ENCODE measurements at places on chromosomes 7 and 10.

GRCh38 chr7:114835303-114835702, 86.6 kb upstream of the MDFIC start:
- no peak overlapping the region for H3K27ac ChIP-seq
- DNase-seq, result no peak
- H3K27me3 ChIP-seq, result no peaks in the 10 kb centered on the region
- H3K4me3 ChIP-seq, result no peak overlapping the region
- H3K4me1 ChIP-seq, result no peaks in the 10 kb centered on the region

GRCh38 chr7:6242561-6242960, 29.9 kb downstream of the CYTH3 start:
- no peak overlapping the region for H3K27ac ChIP-seq
- DNase-seq, result no peak
- H3K27me3 ChIP-seq, result no peaks in the 10 kb centered on the region
- no peak overlapping the region for H3K4me3 ChIP-seq

GRCh38 chr10:76697923-76698322, 939.7 kb downstream of the KCNMA1 start:
- no peaks in the 10 kb centered on the region for H3K36me3 ChIP-seq
- no peak overlapping the region for H3K4me3 ChIP-seq
- H3K27me3 ChIP-seq, result no peaks in the 10 kb centered on the region
- H3K4me1 ChIP-seq, result no peaks in the 10 kb centered on the region
- H3K27ac ChIP-seq, result no peak overlapping the region

DNA sequence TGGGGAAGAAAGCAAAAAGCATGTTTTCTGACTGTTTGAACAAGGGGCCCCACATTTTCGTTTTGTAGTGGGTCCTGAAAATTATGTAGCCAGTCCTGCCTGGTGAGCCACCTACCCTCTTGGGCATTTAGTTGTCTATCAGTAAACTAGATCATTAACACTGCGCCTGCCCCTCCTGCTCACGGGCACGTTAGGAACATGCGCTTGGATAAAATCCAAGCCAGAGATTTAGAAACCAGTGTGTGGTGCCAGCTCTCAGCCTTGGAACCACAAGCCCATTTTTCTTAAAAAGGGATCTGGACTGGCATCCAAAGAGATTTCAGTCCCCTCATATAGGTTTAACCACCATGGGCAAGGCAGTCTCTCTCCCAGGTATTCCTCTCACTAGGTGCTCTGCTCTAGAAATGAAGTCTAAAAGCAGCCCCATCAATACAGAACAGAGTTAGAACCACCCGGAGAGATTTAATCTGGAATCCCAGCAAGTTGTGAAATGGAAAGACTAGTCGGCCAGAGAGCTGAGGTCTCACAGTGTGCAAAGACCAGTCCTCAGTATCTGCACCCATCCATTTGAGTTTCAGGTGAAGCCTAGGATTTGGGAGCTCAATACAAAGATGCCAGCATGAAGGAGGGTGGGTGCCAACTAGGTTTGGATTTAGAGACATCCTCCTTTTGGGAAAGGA, 123.9 kb upstream of the TCF7L2 start:
- no peaks in the 10 kb centered on the region for H3K4me1 ChIP-seq
- no peaks in the 10 kb centered on the region for H3K36me3 ChIP-seq
- no peak overlapping the region for H3K4me3 ChIP-seq
- no peak for DNase-seq
- no peaks in the 10 kb centered on the region for H3K27me3 ChIP-seq
- no peak overlapping the region for H3K27ac ChIP-seq

GRCh38 chr10:100826661-100826982, 81.2 kb downstream of the PAX2 start:
- H3K36me3 ChIP-seq, result no peaks in the 10 kb centered on the region
- no peak overlapping the region for H3K27ac ChIP-seq
- no peak for DNase-seq
- H3K27me3 ChIP-seq, result peaks cover 93% of the 10 kb centered on the region

GRCh38 chr7:94397722-94398121, 3.0 kb downstream of the COL1A2 start:
- no peak for DNase-seq
- H3K36me3 ChIP-seq, result peaks cover 9% of the 10 kb centered on the region
- H3K27me3 ChIP-seq, result no peaks in the 10 kb centered on the region
- H3K4me1 ChIP-seq, result no peaks in the 10 kb centered on the region
- H3K27ac ChIP-seq, result no peak overlapping the region

DNA sequence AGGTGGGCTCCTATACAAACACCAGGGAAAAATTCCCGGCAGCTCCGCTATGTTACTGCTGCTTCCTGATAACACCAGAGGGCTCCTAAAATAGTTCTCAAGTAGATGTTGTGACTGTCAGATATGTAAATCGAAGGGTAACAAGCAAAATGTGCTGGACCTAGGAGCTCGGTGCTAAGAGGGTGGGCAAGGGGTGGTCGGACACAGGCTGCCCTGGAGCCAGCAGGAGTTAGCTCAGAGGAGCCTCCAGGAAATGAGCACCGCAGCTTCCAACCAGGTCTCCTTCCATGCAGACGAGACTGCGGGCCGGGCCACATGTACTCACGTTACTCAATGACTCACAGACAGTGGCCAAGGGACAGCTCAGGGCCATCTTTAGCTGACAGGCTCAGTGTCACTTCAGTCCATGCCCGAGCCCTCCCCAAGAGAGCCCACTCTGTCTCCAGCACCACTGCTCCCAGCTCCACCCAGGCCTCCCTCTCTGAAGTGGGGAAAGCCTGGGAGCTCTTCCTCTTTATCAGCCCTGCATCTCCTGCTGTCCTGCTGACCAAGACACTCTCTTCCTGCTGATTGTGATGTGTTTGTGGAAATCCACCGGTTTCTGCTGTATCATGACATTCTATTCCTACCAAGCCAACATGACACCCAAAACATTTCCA, 37.2 kb upstream of the TMEM273 start:
- no peaks in the 10 kb centered on the region for H3K4me1 ChIP-seq
- H3K4me3 ChIP-seq, result no peak overlapping the region
- no peaks in the 10 kb centered on the region for H3K27me3 ChIP-seq
- no peak for DNase-seq

- H3K4me3 ChIP-seq, result no peak overlapping the region
- no peak overlapping the region for H3K27ac ChIP-seq
- H3K36me3 ChIP-seq, result no peaks in the 10 kb centered on the region
- H3K27me3 ChIP-seq, result no peaks in the 10 kb centered on the region
Observed at GRCh38 chr7:106915407-106915806, 50.3 kb downstream of the PIK3CG start.

GRCh38 chr10:46222364-46222935, 64.3 kb upstream of the ANTXRL start:
- H3K36me3 ChIP-seq, result no peaks in the 10 kb centered on the region
- H3K27me3 ChIP-seq, result no peaks in the 10 kb centered on the region
- H3K27ac ChIP-seq, result no peak overlapping the region

GRCh38 chr7:67857698-67858097, 861.1 kb downstream of the TYW1 start:
- no peak overlapping the region for H3K27ac ChIP-seq
- no peak for DNase-seq
- no peak overlapping the region for H3K4me3 ChIP-seq
- no peaks in the 10 kb centered on the region for H3K4me1 ChIP-seq

DNA sequence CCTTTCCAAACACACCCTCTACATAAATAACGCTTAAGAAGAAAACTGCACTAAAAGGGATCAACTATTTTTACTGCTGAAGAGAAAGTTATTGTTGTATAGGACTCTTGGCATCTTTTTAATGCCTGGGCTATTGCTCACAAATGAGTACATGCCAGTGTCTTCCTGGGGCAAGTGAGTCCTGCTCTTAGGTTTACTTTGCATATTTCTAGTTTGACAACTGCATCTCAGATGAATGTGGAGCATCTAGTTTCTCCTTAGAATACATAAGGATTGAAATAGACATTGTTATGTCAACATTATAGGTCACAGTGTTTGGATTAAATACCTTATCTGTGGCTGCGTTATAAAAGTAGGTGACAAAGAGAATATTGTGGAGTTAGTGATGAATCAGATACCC, 44.5 kb downstream of the PSMC2 start:
- no peaks in the 10 kb centered on the region for H3K27me3 ChIP-seq
- no peaks in the 10 kb centered on the region for H3K4me1 ChIP-seq
- DNase-seq, result no peak
- H3K4me3 ChIP-seq, result no peak overlapping the region
- no peaks in the 10 kb centered on the region for H3K36me3 ChIP-seq

DNA sequence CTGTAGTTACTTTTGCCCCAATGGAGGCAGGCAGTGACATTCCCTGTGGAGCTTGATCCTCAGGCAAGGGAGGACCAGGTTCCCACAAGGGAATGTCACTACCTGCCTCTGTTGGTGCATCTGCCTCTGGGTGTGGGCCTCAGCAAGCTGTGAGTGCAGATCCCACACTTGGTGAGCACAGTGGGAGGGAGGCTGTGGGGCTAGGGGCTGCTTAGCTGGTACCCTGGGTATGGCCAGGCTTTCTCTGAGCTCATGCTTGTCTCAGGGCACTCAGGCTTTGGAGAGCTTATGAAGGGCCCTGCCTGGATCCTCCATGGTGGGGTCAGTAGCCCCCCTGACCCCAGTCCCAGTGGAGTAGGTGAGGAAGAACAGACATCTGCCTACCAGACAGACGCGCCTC, 16.2 kb upstream of the ZNF488 start:
- no peaks in the 10 kb centered on the region for H3K27me3 ChIP-seq
- H3K27ac ChIP-seq, result no peak overlapping the region
- DNase-seq, result no peak
- no peak overlapping the region for H3K4me3 ChIP-seq

DNA sequence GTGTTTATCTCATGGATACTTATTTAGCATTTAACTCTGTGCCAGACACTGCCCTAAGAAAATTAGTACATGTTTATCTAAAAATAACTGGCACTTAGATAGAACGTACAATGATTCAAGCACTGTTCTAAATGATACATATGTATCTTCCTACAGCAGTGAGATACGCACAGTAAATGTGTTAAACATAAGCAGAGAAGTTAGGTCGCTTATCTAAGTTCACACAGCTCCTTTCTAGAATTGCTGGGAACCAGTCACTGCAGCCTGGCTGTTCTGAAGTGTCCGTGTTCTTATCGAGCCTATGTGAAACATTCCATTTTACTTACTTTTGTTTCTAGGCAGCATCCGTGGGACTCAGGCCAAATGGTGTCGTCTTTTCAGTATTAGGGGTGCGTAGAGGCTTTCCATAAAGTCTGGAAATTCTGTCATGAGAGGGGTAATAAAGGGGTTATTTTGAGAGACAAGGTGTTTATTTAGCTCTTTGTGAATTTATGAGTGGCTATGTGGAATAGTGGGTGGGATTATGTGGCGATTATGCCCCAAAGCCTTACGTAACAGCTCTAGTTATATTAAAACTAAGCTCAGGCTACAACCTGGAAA, 186.9 kb downstream of the SND1 start:
- no peaks in the 10 kb centered on the region for H3K27me3 ChIP-seq
- H3K27ac ChIP-seq, result peak overlapping the region; percentile 51
- no peak for DNase-seq
- H3K4me3 ChIP-seq, result peak overlapping the region; percentile 24
- H3K36me3 ChIP-seq, result no peaks in the 10 kb centered on the region
- peaks cover under 1% of the 10 kb centered on the region for H3K4me1 ChIP-seq

GRCh38 chr10:48400129-48400849, 93.8 kb downstream of the MAPK8 start:
- H3K4me3 ChIP-seq, result no peak overlapping the region
- peaks cover 8% of the 10 kb centered on the region for H3K4me1 ChIP-seq
- H3K27me3 ChIP-seq, result no peaks in the 10 kb centered on the region

DNA sequence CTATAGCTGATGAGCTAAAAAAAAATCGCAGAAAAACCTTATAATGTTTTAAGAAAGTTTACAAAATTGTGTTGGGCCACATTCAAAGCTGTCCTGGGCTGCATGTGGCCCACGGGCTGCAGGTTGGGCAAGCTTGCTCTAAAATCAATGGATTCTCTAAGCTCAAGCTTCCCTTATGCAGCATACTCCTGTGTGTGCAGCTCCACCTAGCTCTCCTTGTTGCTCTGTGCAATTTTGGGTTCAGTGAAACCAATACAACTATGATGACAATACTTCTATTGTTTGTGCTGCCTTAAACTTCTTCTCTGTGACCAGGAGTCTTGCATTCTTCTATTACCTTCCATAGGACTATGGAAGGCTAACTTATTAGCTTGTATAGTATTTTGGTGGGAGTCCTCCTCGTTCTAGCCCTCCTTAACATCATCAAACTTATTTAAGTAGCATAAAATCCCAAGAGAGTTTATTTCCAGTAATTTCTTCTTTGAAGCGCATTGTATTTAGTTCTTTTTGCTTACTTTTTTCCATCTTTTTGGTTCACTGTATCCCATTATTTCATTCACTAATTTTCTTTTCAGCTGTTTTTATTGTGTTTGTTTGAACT, 170.9 kb upstream of the SMIM30 start:
- no peaks in the 10 kb centered on the region for H3K27me3 ChIP-seq
- DNase-seq, result no peak
- H3K36me3 ChIP-seq, result no peaks in the 10 kb centered on the region

DNA sequence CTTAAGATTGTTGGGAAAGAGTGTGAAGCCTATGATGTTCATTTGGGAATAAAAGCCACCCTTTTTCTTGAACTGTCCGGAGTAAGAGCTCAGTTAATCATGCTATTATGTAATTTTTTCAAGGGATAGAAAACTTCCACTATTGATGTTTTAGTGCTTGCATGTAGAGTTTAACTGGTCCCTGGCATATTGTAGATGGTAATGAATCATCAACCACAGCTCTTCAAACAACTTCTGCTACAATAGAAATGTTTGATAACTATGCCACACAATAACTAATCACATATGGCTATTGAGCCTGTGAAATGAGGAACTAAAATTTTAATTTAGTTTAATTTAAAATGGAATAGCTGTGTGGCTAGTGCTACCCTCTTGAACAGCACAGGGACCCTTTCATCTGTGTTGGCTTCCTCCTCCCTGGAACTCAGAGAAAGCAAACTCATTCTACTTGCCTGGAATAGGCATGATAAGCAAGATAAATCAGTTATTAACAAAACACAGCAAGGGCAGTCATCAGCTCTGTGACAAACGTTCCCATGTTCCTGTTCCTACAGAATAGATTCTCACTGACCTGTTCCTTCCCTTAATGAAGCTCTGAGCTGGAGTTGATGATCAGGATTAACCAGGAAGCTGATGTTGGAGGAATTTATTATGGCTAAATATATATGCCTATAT, 4.9 kb upstream of the SRI start:
- peaks cover 8% of the 10 kb centered on the region for H3K4me1 ChIP-seq
- no peaks in the 10 kb centered on the region for H3K27me3 ChIP-seq
- no peak for DNase-seq
- no peaks in the 10 kb centered on the region for H3K36me3 ChIP-seq
- no peak overlapping the region for H3K27ac ChIP-seq
- H3K4me3 ChIP-seq, result no peak overlapping the region

DNA sequence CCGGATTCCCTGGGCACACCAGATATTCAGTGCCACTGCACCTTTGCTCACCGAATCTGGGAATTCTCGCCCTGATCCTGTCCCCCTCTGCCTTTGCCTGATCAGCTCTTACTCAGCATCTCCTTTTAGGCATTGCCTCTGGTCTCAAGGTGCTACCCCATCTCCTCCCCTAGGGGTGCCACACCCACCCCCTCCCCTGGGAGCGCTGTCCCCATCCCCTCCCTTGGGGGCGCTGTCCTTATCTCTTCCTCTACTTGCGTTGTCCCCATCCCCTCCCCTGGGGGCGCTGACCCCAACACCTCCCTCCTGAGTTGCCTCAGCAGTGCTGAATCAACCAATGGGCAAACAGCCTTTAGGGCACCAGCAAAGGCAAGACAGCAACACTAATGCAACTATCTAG, 686.9 kb upstream of the FOXK1 start:
- DNase-seq, result no peak
- no peak overlapping the region for H3K4me3 ChIP-seq
- H3K27ac ChIP-seq, result no peak overlapping the region
- H3K36me3 ChIP-seq, result no peaks in the 10 kb centered on the region
